Kidney glomerular epithelial cell (primary cell): ENCODE measurements at places on chromosomes 7 and 10.
A peak's percentile ranks its signal among the peaks of the same experiment; 100 is the strongest.

GRCh38 chr7:8056439-8056838, 87.8 kb downstream of the GLCCI1 start:
- no peak for DNase-seq

GRCh38 chr7:134533288-134533771, 6.0 kb downstream of the AKR1B10 start:
- no peak for DNase-seq

DNA sequence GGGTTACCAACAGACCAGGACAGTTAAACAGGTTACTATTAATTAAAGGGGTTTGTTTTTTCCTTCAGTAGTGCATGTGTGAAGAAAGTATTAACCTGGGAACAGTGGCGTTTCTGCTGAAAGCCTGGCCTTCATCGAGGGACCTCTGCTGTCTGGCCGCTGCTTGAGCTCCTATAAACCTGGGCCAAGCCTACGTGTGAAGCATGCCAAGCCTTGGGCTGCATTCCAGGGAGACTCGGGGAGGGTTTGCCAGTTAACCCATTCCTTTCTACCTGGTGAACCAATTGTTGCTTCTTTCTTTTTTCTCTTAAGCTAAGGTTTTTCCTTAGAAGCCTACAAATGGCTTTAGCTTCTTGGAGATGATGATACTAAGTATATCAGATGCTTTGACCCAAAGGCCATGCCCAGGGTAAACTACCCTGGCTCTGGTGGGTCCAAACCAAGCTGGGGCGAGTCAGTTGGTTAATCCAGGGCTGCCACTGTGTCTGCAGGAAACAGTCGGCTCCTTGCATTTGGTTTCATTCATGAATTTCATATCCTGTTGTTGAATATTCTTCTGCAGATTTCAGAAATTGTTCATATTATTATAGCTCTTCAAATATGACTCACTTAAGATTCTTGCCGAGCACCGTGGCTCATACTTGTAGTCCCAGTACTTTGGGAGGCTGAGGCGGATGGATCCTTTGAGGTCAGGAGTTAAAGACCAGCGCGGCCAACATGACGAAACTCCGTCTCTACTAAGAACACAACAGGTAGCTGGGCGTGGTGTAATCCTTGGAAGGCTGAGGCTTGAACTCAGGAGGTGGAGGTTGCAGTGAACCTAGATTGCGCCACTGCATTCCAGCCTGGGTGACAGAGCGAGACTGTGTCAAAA, 23.8 kb downstream of the PFKP start:
- peak; percentile 68 for DNase-seq

GRCh38 chr7:150356265-150356897, 12.2 kb upstream of the REPIN1 start:
- peak; percentile 24 for DNase-seq

DNA sequence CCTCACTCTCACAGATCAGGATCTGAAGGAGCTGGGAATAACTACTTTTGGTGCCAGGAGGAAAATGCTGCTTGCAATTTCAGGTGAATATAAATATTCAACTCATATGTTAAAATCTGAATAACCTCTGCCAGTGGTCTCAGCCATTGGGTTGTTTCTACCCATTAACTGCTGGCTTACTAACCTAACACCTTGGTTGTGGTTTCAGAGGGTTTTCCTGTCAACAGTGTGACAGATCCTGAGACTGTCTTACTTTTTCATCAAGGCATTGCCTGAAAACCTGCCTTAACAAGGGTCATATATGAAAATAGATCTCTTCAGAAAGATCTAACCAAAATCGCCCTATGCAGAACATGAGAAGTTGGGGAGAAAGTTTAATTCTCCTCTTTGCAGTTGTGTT, 307.7 kb downstream of the BICC1 start:
- DNase-seq = no peak
